ENCODE measurements at places on chromosomes 2 and 18. TPM values are rescaled to one million over a fixed set of nuclear protein-coding genes. Genes with fewer than 3 reads are reported as not detected.

GRCh38 chr2:70474256-70474848 lies 79.3 kb downstream of the TGFA start:
- no peak for DNase-seq
- no peaks in the 10 kb centered on the region for H3K36me3 ChIP-seq
- H3K27ac ChIP-seq, result no peak overlapping the region
- peaks cover 44% of the 10 kb centered on the region for H3K4me1 ChIP-seq

- no peaks in the 10 kb centered on the region for H3K4me1 ChIP-seq
- no peaks in the 10 kb centered on the region for H3K36me3 ChIP-seq
- DNase-seq, result no peak
These were observed 113.6 kb downstream of the BABAM2 start for GRCh38 chr2:28004086-28004485.

GRCh38 chr2:138455691-138456090 lies 45.9 kb upstream of the SPOPL start:
- H3K4me3 ChIP-seq, result no peak overlapping the region
- H3K27me3 ChIP-seq, result no peaks in the 10 kb centered on the region
- DNase-seq, result no peak
- no peak overlapping the region for H3K27ac ChIP-seq
- H3K36me3 ChIP-seq, result no peaks in the 10 kb centered on the region
- no peaks in the 10 kb centered on the region for H3K4me1 ChIP-seq

GRCh38 chr2:43358410-43359201 lies 132.2 kb upstream of the ZFP36L2 start:
- no peaks in the 10 kb centered on the region for H3K27me3 ChIP-seq
- no peak overlapping the region for H3K4me3 ChIP-seq
- DNase-seq, result no peak
- H3K36me3 ChIP-seq, result no peaks in the 10 kb centered on the region

- H3K36me3 ChIP-seq, result no peaks in the 10 kb centered on the region
- H3K4me1 ChIP-seq, result no peaks in the 10 kb centered on the region
- no peak overlapping the region for H3K4me3 ChIP-seq
- H3K27me3 ChIP-seq, result no peaks in the 10 kb centered on the region
- DNase-seq, result no peak
- no peak overlapping the region for H3K27ac ChIP-seq
These were observed 391.6 kb downstream of the ADCYAP1 start for GRCh38 chr18:1296237-1296636.

- no peak overlapping the region for H3K4me3 ChIP-seq
- H3K4me1 ChIP-seq, result no peaks in the 10 kb centered on the region
- no peak overlapping the region for H3K27ac ChIP-seq
- H3K36me3 ChIP-seq, result no peaks in the 10 kb centered on the region
These were observed 629.6 kb upstream of the FANCL start for GRCh38 chr2:58870704-58871103.

GRCh38 chr2:120596191-120596811 lies 139.4 kb upstream of the GLI2 start:
- H3K27me3 ChIP-seq, result no peaks in the 10 kb centered on the region
- no peak overlapping the region for H3K4me3 ChIP-seq
- H3K27ac ChIP-seq, result no peak overlapping the region

- no peak overlapping the region for H3K4me3 ChIP-seq
- H3K4me1 ChIP-seq, result no peaks in the 10 kb centered on the region
These were observed 14.3 kb downstream of the TTC32 start for GRCh38 chr2:19887510-19887909.

GRCh38 chr2:199307461-199307860 lies 150.3 kb downstream of the SATB2 start:
- H3K4me1 ChIP-seq, result no peaks in the 10 kb centered on the region
- no peak overlapping the region for H3K4me3 ChIP-seq
- no peak overlapping the region for H3K27ac ChIP-seq
- no peaks in the 10 kb centered on the region for H3K27me3 ChIP-seq
- no peaks in the 10 kb centered on the region for H3K36me3 ChIP-seq
- no peak for DNase-seq

- no peaks in the 10 kb centered on the region for H3K36me3 ChIP-seq
- H3K27ac ChIP-seq, result no peak overlapping the region
- H3K4me3 ChIP-seq, result no peak overlapping the region
- no peaks in the 10 kb centered on the region for H3K27me3 ChIP-seq
These were observed 42.3 kb downstream of the METTL8 start for GRCh38 chr2:171391532-171391931.

DNA sequence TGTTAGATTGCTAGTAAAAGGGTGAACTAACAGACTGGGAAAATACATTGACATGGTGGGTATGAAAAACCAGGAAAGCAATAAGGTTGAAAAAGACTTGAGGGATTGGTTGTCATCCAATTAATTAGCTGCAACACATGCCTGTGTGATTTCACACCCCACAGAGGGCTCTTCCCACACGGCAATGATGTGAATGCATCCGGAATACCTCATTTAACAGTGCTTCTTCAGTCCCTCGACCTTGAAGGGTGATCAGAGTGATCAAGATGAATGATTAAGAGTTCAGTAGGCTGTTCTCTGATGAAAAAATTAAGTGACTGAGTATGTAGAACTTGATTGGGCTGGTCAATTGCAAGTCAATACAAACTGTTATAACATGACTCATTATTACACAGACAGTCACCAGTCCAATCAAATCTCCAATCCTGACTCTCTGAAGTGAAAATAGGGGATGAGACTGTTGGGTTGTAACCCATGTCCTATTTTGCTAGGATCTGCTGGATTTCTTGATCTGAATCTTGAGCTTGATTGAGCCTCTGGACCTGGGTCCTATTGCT lies 924.9 kb upstream of the FAM98A start:
- no peak for DNase-seq
- H3K4me1 ChIP-seq, result no peaks in the 10 kb centered on the region
- no peak overlapping the region for H3K4me3 ChIP-seq
- no peak overlapping the region for H3K27ac ChIP-seq
- H3K36me3 ChIP-seq, result no peaks in the 10 kb centered on the region
- no peaks in the 10 kb centered on the region for H3K27me3 ChIP-seq

DNA sequence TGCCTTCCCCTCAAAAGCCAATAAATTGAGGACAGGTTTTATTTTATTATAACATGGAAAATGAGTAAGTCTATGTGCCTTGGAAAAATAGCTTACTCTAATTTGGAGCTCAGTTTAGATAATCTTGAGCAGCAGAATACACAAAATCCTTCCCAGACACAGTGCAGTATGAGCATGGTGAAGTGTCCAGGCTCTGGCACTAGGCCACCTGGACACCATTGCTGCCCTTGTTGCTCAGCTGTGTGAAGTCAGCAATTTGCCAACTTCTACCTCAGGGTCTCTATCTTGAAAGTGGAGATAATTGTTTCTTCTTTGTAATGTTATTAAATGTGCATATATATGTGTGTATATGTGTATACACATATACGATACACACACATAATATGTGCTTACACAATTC lies 104.9 kb upstream of the CAVIN2 start:
- H3K36me3 ChIP-seq, result no peaks in the 10 kb centered on the region
- H3K27ac ChIP-seq, result no peak overlapping the region
- H3K4me3 ChIP-seq, result no peak overlapping the region

DNA sequence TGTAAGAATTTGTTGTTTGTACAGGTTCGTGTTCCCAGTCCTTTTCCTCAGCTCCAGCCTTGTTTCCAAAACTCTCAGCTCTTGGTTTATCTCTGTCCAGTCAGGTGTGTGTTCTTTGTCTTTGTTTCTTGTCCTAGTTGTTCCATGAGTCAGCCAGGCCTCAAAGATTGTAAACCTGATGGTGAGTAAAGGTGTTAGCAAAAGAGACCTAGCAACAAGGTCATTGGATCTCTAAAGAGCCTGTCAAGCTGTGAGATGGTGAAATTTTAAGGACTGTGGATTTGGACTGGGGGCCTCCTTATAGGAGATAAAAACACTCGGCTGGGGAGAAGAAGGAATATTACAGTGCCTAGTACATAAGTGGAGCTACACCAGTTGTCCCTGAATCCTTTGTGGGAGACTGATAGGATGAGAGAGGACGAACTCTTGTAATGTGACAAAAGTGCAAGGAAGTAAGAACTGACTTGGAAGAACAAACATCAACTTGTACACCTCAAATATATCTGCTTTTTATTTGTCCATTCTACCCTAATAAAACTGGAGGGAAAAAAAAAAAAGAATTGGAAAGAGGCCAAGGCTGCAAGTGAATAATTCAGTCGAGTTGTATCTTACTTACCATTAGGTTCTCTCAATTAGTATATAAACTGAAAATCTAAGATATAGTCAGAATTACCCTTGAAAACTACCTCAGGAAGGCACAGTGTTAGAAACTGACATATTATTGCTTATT lies 37.2 kb downstream of the ITGA6 start:
- no peaks in the 10 kb centered on the region for H3K27me3 ChIP-seq
- peaks cover 61% of the 10 kb centered on the region for H3K4me1 ChIP-seq
- DNase-seq, result no peak
- H3K27ac ChIP-seq, result peak overlapping the region; percentile 69

DNA sequence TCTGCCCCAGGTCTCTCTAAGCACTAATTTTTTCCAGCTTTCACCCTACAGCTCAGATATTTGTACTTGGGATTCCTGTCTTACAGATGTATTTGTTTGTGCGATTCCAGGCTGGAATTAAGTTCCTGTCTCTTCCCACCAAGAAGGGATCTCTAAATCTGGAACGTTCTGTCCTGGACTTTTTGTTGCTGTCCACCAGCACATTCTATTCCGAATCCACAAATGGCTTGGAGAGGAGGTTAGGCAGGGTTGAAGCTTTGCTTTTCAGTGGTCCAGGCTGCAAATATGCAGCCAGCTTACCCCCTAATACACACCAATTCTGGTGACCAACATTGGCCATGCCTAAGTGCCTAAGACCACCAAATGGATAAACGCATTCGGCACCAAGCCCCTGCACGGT lies 315.0 kb downstream of the TNS1 start:
- no peaks in the 10 kb centered on the region for H3K4me1 ChIP-seq
- no peak for DNase-seq
- H3K27me3 ChIP-seq, result no peaks in the 10 kb centered on the region
- H3K27ac ChIP-seq, result no peak overlapping the region
- H3K4me3 ChIP-seq, result no peak overlapping the region

- no peak overlapping the region for H3K27ac ChIP-seq
- no peaks in the 10 kb centered on the region for H3K36me3 ChIP-seq
- no peak overlapping the region for H3K4me3 ChIP-seq
These were observed 13.3 kb downstream of the DSC1 start for GRCh38 chr18:31149351-31149750.

DNA sequence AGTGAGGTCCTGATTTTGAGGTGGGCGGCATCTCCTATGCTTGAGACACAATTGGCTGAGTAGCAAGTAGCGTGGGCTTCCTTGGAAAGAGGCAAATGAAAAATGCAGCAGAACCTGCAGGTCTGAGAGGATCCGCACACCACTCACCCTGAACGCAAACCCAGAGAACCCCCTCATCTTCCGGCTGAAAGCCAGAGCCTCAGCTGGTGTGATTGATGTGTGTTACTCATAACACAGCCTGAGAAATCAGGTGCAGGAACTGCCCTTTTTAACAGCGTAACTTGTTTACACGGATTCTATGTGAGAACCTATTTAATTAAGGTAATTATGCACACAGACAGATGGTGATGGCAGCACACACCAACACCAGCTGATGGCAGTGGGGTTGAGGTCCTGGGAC lies 123.4 kb downstream of the MRO start:
- DNase-seq, result no peak
- H3K36me3 ChIP-seq, result no peaks in the 10 kb centered on the region
- no peak overlapping the region for H3K4me3 ChIP-seq
- no peak overlapping the region for H3K27ac ChIP-seq
- H3K4me1 ChIP-seq, result no peaks in the 10 kb centered on the region
- no peaks in the 10 kb centered on the region for H3K27me3 ChIP-seq

DNA sequence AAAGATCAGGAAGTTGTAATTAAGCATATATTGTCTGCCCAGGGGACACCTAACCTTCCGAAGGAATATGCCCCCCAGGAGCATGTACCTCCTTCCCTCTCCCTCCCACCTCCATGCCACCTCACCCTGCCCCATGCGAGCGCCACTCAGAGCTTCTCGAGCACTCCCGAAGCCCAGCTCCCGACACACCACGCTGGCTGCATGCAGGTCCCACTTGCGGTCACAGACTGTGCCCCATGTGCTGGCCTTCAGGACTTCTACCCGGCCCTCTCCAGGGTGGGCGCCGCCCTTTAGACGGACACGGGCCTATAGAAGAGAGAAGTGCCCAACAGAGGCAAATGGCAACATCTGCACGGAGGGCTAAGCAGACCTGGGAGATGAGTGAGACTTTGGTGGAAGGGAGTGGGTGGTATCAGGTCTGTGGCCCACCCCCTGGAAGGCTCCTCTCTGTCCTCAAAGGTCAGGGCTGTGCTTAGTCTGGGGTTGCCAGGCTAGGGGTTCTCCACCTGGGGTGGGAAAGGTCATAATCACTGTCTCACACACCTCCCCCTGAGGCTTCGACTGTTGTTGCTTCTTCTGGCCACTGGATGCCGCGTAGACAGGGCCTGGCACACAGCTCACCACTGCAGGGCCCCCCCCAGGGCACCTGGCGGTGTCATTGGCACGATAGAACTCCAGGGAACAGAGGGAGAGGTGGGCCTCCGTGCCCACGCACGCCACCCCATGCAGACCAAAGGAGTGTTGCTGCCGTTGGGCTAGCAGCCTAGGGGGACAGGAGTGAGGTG lies 6.6 kb downstream of the HTRA2 start:
- H3K36me3 ChIP-seq, result no peaks in the 10 kb centered on the region
- peaks cover 6% of the 10 kb centered on the region for H3K4me1 ChIP-seq
- H3K27me3 ChIP-seq, result peaks cover 5% of the 10 kb centered on the region
- no peak for DNase-seq

- DNase-seq, result peak; percentile 10
- H3K4me1 ChIP-seq, result peaks cover 59% of the 10 kb centered on the region
- H3K27me3 ChIP-seq, result no peaks in the 10 kb centered on the region
- no peak overlapping the region for H3K4me3 ChIP-seq
- H3K36me3 ChIP-seq, result no peaks in the 10 kb centered on the region
These were observed 1.0 kb upstream of the GPR35 start for GRCh38 chr2:240624011-240624949.

The TCF23 gene
- total RNA-seq, result not detected

The SLC16A14 gene
- total RNA-seq, result 0.58 TPM

The LYPD6B gene
- total RNA-seq, result not detected

The STARD6 gene
- not detected for total RNA-seq

The PROM2 gene
- 1.2 TPM for total RNA-seq

The EPB41L3 gene
- total RNA-seq, result 12.5 TPM

The TEKT4 gene
- 0.15 TPM for total RNA-seq

The CTAGE1 gene
- total RNA-seq, result not detected

The CCDC102B gene
- 4.8 TPM for total RNA-seq

The FKBP7 gene
- 2.5 TPM for total RNA-seq

The CPS1 gene
- total RNA-seq, result not detected

The KIF5C gene
- total RNA-seq, result 3.6 TPM

The GKN2 gene
- not detected for total RNA-seq

The SOWAHC gene
- total RNA-seq, result 1.2 TPM

The GCG gene
- total RNA-seq, result not detected
